ENCODE measurements at places on chromosomes 5 and 9.

- DNase-seq = no peak
Measured at GRCh38 chr9:137319739-137320551, 17.9 kb upstream of the NRARP start.

DNA sequence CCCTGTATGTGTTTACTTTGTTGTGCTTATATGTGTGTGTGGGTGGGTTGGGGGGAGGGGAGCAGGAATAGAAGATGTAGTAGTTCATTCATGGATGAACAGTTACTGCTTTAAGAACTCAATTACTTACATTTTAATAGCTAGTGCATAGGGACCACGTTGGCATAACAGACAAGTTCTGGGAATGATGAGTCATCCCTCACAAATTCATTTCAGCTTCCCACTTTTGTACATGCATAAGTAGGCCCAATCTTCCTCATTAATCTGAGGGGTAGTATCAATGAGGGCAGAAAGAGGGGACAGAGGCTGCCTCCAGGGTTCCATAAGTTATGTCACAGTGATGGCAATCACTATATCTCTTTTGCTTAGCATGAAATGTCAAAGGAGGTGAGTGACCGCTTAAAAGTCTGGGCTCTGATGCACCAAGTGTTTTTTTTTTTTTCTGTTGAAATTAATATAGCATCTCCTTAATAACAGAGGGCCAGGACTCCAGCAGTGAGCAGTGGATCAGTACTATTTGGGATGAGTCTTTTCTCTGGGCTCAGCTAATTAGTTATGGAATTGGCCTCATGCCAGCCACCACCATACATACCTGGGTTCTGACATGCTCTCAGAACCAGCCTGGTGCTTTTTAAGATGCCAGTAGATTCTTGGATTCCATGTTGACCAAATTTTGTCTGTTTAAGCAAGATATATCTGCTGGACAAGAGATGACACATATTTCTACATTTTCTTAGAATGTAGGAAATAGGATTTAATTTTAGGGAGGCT lies 37.1 kb downstream of the PRDM6 start:
- DNase-seq = no peak

DNA sequence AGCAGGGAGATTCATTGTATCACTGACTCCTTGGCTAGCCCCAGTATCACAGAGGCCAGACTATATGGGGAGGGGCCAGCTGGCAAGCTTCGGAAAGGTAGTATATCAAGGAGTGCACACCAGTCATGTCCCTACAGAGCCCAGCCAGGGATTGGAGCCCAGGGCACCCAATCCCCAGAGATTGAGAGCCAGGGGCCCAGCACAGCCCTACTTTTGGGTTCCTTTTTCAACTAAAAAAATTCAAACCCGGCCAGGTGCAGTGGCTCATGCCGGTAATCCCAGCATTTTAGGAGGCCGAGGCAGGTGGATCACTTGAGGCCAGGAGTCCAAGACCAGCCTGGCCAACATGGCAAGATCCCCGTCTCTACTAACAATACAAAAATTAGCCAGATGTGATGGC lies 5.4 kb upstream of the MYORG start:
- no peak for DNase-seq

DNA sequence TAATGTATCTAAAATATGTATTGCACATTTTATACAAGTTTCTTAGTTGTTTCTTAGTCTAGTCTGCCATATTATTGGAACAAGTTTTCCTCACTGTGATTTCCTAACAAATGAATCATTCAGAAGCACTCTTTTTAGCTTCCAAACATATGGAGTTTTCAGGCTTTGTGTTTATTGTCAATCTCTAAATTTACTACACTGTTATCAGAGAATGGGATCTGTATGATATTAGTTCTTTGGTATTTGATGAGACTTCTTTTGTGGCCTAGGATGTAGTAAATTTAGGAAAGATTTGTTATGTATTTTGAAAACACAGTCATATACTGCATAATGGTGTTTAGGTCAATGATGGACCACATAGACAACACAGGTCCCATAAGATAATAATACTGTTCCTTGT lies 25.7 kb downstream of the SREK1IP1 start:
- no peak for DNase-seq

DNA sequence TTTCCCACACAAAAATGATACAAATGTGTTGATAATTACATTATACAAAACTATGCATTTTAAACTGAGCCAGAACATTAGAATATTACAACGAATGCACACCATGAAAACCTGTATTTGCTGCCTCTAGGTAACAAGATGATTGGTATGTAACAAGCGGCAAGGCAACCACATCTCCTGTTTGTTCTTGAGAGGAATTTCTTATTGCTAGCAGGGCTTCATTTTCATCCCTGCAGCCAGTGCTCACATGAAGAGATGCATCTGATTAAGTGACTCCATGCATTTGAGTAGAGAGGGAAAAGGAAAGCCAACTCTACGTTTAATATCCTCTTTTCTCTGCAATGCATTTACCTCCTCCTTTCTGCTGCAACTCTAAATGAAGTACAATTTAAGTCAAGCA lies 36.6 kb downstream of the FRMD3 start:
- DNase-seq = no peak

DNA sequence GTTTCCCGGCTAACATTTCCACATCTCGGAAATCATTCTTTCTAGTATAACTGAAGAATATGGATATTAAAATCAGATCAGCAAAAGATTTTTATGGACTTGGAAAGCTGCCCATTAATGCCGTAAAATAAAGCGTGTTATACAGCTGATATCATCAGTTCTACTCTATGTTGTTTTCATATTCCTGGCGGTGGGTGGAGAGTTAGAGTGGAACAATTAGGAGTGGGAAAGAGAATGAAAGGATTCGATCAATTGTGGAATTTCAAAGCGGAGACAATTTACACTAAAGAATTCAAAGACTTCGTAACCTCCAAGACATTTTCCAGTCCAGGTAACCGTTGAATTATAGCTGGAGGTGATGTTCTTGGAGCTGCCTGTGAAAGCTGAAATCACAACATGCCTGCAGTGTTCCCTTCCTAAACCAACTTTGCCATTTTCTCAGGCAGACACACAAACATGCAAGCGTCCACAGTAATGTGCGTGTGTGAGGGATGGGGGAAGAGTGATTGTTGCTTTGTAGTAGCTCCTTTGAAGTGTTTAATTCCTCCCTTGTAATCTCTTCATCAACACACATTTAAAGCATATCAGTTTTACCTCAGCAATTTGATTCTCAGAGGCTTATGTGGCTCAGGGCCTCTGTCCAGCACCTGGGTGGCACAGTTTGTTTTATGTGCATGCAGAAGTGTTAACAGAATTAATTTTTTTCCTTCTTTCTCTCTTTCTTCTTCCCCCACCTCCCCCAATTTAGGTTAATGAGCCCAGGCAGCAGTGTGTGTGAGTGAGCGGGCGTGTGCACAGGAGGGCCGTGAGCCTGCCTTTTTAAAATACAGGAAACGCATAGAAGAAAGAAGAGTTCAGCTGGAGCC lies 544.1 kb downstream of the RAB3C start:
- peak; percentile 34 for DNase-seq

DNA sequence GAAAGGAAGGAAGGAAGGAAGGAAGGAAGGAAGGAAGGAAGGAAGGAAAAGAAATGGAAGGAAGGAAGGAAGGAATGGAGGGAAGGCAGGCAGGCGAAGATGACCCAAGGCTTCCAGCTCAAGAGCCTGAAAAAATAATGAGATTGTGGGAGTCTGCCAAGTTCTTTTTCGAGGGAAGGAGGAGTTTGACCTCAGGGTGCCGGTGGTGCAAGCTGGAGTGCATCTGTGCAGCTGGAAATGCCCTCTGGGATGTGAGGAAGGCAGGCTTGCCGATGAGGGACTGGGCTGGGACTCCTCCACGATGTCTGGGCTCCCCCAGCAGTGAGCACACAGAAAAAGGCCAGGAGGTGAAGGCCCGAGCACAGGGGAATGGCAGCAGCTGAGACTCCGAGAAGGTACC lies 154.9 kb upstream of the DAPK1 start:
- DNase-seq = no peak

GRCh38 chr9:107637421-107638420 lies 148.2 kb upstream of the KLF4 start:
- no peak for DNase-seq

DNA sequence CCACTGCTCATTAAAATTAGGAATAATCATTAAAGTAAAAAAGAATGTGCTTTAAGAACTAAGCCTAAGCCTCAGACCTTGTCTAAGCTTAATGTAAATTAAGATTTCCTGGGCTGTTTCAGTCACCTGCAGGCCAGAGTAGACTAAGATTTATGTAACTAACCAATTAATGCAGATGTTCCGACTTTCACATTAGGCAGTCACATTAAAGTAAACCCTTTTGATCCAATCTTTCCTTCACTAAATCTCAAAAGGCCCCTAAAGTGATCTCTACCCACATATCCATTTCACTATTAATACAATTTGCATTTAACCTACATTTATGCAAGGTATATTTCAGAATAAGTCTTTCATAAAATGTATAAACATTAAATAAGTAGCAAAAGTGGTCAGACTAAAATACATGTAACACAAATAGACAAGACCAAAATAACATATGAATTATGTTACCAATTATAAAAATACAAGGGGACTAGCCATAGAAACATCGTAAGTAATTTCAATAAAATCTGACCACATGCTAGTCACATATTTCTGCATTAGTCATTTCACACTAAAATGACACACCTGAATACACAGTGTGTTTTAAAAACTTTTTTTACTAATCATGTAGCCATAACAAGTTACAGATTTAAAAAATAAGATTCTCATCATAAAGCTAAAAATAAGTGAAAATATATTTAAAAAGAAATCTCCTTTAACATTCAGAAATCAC lies 7.7 kb downstream of the NR3C1 start:
- DNase-seq = no peak

All from activated T-cell treated with anti-CD3 and anti-CD28 coated beads, Interleukin-2, amount 50 U/mL, for 72 hours (primary cell).